ENCODE measurements at places on chromosomes 12 and 14.
A peak's percentile ranks its signal among the peaks of the same experiment; 100 is the strongest.

DNA sequence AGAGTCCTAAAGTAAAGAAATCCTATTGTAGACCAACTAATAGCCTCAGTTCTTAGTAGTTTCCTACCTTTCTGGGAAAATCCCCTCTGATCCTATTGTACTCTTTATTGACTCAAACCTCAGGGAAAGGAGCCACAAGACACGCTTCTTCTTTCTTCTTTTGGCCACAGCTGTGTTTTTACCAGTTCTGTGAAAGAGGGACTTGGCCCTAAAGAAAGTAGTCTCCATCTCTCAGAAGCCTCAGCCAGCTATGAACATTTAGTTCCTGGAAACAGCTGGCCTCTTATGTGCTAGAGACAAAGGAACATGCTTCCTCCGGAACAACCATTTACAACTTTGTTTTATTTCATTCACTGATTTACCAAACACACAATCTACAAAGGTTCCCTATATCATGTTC lies 66.1 kb upstream of the ARID2 start:
- no peak for DNase-seq

GRCh38 chr14:61106271-61106958 lies 125.4 kb downstream of the SLC38A6 start:
- DNase-seq, result no peak

GRCh38 chr12:53211476-53212381 lies 4.7 kb upstream of the ITGB7 start:
- DNase-seq, result no peak

DNA sequence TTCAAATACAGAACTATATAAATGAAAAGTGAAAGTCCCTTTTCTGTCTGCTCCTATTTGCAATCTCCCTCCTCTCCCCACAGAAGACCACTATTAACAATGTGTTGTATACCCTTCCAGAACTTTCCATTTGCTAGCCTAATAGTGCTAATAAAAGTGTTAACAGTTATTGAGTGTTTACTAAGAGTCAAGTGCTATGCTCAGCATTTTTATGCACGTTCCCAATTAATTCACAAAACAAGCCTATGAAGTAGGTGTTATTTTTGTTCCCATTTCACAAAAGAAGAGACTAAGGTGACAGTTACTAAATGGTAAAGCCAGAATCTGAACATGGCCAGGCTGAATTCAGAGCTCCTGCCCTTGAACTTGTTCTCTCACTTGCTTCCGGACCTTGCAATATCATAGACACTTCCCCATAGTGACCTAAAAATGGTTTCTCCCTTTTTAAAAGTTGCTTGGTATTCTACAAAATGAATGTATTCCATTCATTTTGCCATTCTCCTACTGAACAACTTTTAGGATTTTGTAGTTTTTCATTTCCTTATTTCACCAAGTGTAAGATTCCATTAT lies 1.6 kb upstream of the PRKAB1 start:
- no peak for DNase-seq

DNA sequence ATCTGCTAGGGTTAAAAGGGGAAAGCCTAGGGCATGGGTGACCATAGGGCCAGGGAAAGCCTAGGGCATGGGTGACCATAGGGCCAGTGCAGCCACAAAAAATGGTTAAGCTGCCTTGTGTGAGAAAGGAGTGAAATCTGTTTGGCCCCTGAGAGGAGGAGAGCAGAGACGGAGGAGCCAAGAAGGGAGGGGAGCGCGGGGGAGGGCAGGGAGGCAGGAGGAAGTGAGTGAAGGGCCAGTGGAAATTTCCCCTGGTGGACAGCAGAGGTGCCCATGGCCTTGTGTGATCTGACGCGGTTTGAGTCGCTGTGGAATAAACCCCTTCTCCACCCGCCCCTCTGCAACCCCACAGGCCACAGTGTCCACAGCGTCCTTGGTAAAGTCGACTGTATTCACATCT lies 618 bp upstream of the AQP6 start:
- no peak for DNase-seq

- DNase-seq, result no peak
Observed at GRCh38 chr12:13777374-13777773, 204.0 kb downstream of the GRIN2B start.

DNA sequence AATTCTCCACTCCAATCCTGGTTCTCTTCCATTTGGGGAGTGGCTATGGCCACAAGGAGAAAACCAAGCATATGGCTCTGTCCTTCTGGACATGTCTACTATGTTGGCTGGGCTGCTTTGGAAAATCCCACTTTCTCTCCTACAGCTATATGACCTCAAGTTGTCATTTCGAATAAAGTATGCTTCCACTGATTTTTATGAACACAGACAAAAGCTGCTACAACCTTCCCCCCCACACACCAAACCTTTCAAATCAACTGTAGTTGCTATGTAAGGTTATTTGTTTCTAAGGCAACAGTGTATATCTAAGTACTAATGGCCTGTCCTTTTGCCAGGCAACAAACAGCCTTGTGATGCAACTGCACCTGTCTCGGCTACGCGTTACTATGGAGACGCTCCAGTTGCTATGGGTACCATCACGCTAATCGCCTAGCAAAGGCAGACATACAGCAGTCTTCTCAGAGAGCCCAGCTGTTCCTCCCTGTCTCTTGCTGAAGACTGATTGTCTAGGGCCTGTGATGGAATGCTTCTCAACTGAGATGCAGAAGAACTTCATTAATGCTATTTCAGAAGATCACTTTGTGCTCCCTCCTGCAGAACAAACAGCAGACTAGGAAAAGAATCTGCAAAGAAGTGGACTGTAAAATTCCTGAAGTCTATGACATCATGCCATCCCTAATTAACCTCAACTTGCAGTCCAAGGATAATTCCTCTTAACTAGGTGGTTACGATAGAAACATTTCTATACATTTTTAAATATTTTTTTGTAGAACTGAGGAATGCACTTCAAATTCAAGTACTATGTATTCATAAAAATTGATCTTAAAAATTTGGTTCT lies 67.6 kb downstream of the FOXN3 start:
- peak; percentile 17 for DNase-seq

- DNase-seq, result no peak
Observed at GRCh38 chr14:71725922-71726579, 206.2 kb upstream of the RGS6 start.

- no peak for DNase-seq
Observed at GRCh38 chr12:43806737-43807072, 588 bp upstream of the TWF1 start.

DNA sequence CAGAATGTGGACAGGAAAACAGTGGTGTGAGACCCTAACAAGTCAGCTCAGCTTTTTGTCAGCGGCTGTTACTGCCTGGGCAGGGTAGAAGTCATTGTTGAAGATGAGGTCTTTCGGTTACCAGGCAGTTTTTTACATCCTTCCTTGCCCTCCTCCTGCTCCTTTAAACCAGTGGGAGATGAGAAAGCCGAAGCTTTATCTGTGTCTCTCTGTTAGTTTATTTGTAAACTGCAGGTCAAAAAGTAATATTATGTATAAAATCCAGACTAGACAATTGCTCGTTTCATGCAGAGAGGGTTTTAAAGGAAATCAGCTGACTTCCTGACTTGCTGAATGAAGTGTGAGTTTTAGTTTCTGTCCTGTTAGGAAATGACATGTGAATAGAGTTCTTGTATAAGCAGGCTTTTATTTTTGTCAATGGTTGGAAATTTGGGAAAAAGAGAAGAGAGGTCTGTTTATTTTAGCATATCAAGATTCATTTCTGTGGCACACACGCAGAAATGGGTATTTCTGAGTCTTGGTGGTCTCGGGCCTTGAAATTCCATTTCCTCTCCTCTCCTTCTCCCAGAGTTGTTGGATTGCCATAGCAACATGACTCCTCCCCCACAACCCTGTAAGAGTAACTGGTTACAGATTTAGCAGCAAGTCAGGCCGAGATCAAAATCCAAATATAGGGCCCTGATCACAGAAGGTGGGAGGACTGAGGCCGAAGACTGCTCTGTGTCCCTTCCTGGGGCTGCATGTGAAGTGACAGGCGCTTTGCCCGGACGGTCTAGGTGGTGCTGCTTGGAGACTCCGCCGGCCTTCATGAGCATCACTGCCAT lies 60.8 kb downstream of the SAMD4A start:
- no peak for DNase-seq

- no peak for DNase-seq
Observed at GRCh38 chr14:44317441-44317746, 189.7 kb downstream of the FSCB start.

- no peak for DNase-seq
Observed at GRCh38 chr14:29444216-29444615, 483.4 kb downstream of the PRKD1 start.

GRCh38 chr14:104702673-104703072 lies 13.3 kb downstream of the INF2 start:
- no peak for DNase-seq

- DNase-seq, result no peak
Observed at GRCh38 chr12:57889500-57889989, 43.0 kb upstream of the CTDSP2 start.

DNA sequence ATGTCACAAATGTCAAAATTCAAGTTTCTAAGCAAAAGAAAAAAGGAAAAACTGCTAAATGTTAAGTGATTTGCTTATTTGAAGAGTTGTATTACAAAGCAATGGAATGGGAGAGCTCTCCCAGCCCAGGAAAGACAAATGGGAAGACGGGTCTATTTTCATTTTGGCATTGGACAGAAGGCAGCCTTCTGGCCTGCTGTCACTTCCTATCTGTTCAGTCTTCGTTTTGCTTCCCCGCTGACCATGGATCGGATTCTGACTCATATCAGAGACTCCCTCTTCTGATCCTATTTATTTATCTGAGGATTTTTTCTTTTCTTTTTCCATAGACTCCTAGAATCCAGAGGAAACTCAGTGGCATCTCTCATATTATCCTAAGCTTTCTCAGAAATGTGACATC lies 634.9 kb downstream of the DIO2 start:
- no peak for DNase-seq
